Stimulated activated CD8-positive, alpha-beta memory T cell treated with anti-CD3 and anti-CD28 coated beads, Interleukin-7, amount 100 ng/mL, for 24 hours (primary cell): ENCODE measurements at places on chromosomes 2 and 18.

DNA sequence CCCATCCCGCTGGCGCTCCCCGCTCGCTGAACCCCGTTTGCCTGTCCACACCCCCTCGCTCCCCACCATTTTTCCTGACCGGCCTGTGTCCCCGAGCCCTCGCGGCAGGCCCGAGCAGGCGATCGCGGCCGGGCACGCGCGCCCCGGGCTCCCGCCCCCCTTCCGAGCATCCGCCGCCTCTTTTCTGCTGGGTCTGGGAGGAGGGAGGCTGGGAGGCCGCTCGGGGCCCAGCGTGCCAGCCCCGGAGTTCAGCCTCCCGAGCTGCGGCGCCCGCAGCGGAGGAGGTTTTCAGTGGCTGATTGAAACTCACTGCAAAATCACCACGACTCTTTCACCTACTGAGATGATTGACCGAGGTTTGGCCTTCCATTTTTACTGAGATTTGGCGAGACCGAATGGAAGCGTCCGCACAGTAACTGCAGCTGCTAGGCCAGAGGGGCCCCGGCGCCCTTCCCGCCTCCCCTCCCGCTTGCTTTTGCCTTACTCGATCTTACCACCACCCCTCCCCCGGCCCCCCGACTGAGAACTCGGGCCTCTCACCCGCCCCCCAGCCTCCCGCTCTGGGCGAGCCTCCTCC, 4.8 kb downstream of the SOX11 start:
- no peak for DNase-seq

- DNase-seq, result no peak
Observed at GRCh38 chr18:67875060-67875459, 358.5 kb upstream of the DSEL start.

- no peak for DNase-seq
Observed at GRCh38 chr2:241317391-241317790, 1.7 kb downstream of the SEPTIN2 start.

DNA sequence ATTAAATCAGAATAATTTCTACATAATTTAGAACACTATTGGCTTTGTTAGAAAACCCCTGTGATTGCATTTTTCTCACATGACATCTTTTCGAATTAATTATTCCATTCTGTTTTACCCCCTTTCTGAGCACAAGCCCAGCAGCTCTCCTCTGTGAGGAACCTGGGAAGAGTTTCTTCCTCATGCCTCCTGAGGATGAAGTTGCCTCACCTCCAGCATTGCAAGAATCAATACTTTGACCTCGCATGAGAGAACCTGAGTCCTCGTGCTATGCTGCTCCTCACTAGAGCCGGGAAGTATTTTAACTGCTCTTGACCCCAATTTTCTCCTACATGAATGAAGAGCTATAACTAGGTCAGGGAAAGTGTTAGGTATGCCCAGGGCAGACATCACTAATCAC, 77.1 kb upstream of the RAPH1 start:
- DNase-seq, result no peak

DNA sequence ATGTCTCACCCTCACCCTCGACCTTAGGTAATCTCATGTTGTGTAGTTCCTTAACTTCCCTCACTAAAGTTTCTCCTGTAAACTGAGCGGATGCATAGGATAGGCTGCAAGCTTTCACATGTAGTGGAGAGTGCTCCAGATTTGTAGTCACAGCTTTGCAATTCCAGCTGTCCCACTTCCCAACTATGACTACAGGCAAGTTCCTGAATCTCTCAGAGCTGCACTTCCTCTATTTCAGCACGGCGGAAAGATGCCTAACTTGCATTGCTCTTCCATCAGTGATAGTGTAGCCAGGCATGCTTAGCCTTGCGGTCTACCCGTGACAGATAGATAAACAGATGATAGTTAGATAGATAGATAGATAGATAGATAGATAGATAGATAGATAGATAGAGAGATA, 183.1 kb upstream of the CCDC68 start:
- DNase-seq, result no peak

DNA sequence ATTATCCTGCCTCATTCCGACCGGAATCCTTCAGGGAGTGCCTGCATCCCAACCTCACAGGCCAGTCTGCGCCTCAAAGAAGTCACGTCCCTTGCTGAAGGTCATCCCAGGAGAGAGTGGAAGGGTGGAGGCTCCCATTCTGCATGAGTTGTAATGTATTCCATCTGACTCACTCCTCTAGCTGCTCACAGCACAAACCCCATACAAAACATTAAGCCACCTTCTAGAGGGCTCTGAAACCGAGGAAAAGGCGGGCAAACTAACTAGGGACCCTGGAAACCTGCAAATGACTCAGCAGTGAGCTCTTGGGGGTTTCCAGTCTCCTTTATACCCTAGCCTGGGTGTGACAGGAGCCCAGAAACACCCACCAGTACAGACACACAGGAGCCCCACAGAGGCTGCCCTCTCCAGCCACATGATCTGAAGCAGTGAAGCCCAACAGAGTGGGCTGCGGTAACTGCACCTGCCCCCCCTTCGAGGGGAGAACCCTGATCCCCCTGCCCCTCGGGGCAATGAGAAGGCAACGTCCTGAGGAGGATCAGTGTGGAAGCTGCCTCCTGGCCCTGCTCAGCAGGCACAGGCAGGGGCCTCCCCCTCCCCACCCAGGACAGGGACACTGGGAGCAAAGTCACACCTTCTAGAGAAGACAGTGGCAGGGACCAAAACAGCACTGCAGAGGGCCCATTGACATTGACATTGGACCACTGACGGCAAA, 69.3 kb upstream of the SNTG2 start:
- DNase-seq, result no peak

- no peak for DNase-seq
Observed at GRCh38 chr2:121532347-121532766, 1.7 kb downstream of the RNU4ATAC start.

- DNase-seq, result no peak
Observed at GRCh38 chr2:208531361-208531760, 124.8 kb downstream of the PTH2R start.
